ENCODE measurements at places on chromosomes 1 and 21.

- no peak for DNase-seq
Observed at GRCh38 chr1:185960422-185961321, 226.5 kb downstream of the HMCN1 start.

- DNase-seq = no peak
Observed at GRCh38 chr1:238738892-238739291, 647.5 kb upstream of the CHRM3 start.

GRCh38 chr1:172019976-172020375 is 178.7 kb downstream of the DNM3 start:
- DNase-seq = no peak

GRCh38 chr1:12096615-12097014 is 33.5 kb downstream of the TNFRSF8 start:
- DNase-seq = no peak

DNA sequence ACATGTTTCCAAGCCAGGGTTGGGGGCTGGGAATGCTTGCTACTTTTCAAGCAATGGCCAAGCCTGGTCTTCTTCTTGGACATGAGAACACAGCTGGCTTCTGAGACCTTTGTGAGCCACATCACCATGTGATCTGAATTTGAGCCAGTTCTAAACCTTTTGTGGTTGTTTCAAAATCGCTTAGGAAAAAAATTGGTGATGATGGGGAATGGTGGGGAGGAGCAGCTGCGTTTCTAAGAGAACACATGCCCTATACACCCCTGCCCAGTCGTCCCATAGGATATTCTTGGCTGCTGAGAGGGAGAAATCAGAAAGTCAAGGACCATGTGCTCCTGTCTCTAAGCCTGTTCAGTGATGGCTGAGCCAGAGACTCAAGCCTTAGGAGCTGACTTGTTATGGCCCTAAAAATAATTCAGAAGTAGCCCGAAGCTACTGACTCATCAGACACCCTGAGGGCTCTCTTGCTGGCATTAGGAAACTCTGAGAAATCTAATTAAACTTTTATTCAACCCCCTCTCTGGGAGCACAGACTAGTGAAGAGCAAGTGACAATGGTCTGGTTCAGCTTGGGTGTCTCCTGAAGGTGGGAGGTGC is 30.5 kb downstream of the CCDC185 start:
- no peak for DNase-seq

DNA sequence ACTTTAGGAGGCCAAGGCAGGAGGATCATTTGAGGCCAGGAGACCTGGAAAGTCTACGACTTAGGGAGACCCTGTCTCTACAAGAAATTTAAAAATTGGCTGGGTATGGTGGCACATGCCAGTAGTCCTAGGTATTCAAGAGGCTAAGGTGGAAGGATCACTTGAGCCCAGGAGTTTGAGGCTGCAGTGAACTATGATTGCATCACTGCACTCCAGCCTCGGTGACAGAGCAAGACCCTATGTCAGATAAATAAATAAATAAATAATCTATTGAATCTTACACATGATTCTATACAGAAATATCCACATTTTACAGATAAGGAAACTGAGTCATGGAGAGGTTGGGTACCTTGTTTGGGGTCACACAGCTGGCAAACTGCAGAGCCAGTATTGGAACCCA is 89.1 kb downstream of the MAN1C1 start:
- DNase-seq = no peak

DNA sequence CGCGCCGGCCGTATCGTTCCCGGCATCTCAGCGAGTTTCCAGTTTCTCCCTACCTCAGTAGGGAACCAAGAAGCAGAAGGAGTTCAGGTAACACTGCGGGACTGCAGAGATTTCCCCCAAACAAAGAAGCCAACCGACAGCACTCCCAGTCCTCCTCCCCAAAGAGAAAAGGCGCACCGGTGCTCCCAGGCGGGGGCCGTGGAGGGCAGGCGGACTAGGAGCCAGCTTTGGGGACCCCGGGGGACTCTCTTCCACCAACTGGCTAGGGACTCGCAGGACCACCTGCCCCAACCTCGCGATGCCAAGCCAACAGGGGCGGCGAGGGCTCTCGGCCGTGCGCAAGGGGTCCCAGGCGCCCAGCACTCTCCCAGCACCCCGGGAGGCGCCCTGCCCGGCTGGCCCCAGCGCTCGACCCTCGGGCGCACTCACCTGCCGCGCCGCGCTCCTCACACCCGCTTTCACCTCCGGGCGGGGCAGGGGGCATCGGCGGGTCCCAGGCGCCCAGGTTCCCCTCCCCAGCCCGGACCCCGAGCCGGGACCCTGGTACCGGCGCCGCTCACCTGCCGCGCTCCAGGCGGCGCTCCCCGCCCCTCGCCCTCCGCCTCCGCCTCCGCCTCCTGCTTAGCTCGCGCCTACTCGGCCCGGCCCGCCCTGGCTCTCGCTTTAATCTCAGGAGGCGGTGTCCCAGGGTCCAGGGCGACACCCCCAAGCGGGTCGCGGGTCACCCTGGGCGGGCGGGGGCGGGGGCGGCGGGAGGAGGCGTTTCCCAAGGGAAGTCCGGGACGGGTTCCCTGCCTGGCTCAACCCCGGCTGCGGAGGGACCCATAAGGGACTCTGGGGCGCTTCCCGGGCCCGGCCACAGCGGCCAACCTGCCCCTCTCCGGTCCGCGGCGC is at the start of gene TMPRSS2:
TMPRSS2 (minus strand) TSS at position 638 of the 894 bp plus-strand sequence. CDS start 10,025 bp downstream, outside the sequence.
- no peak for DNase-seq

GRCh38 chr1:181033799-181034451 is at the start of gene MR1:
TSS of gene MR1 (plus strand) at chr1:181033983. CDS start at chr1:181034008, 25 bp downstream.
- no peak for DNase-seq

DNA sequence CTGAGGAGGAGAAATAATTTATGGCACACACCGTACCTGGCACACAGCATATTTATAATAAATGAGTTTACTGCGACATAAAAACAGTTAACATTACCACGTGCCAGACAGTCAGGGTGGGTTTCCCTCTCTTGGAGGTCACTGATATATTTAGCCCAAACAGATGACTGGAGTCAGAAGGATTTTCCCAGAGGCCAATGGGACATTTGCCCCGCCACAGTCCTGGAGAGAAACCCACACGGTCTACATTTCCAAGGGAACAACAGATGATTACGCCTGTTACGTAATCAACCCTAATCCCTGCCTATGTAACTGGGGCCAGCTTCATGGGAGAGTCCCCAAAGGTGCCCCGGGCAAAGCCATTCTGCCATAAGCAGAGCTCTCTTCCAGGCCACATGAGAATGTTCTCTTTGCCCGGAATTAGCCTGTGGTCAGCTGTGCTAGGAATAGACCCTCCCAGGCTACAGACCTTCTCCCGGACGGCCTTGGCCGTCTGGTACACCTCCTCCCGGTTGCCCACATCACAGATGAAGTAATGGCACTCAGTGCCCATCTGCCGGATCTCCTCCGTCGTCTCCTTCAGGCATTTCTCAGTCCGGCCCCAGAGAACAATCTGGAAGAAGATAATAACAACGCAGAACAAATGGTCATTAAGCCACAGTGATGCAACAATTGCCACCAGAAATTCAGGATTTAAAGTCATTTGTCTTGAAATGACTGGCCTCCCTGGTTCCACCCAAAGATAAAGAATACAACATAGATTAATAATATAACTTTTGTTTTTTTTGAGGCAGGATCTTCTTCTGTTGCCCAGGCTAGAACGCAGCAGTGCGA is 37.7 kb downstream of the DHRS3 start:
- no peak for DNase-seq

DNA sequence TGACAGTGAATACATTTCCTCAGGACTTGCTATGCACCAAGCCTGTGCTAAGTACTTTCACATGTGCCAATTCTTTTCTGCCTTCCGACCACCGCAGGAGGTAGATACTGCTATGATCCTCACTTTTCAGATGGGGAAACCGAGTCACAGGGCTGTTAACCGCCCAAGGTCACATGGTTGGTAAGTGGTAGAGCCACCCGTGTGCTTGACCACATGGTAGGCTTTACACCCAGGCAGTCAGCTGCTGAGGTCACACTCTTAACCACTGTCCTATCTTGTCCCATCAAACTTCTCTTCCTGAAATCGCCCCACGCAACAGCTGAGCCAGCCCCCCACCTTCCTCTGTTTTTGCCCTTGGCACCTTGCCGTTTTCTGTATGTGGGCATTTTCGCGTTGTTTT is 31.0 kb upstream of the SDHB start:
- no peak for DNase-seq

DNA sequence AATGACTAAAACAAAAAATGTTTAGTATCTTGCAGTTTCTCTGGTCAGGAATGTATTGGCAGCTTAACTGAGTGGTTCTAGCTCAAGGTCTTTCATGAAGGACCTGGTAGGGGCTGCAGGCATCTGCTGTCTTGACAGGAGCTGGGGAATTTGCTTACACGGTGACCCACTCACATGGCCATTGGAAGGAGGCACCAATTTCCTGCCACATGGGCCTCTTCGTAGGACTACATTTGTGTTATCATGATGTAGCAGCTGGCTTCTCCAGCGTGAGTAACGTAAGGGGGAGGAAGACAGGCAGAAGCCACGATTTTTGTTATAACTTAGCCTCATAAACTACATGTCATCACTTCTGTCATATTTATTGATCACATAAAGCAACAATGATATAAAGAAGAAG is 376.3 kb downstream of the AMY1C start:
- no peak for DNase-seq

- DNase-seq = no peak
Observed at GRCh38 chr21:29748391-29749167, 191.2 kb downstream of the GRIK1 start.

DNA sequence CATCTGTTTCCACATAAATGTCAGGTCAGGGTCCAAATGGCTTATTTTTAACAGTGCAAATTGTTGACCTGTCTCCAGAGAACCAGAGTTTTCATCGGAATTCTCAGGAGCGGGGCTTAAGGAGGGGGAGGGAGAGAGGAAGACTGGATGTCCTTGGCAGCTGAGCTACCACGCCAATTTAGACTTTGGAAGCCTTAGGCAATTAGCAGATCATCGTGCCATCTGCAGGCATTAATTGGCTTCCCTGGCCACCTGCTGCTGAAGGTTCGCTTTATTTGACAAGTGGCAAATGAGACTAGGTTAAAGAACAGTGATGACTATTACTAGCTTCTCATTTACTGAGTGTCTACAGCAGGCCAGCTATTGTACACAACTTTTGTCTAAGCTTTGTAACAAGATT is 43.7 kb downstream of the HLX start:
- no peak for DNase-seq

GRCh38 chr1:38529391-38529790 is 330.2 kb downstream of the RRAGC start:
- DNase-seq = no peak

DNA sequence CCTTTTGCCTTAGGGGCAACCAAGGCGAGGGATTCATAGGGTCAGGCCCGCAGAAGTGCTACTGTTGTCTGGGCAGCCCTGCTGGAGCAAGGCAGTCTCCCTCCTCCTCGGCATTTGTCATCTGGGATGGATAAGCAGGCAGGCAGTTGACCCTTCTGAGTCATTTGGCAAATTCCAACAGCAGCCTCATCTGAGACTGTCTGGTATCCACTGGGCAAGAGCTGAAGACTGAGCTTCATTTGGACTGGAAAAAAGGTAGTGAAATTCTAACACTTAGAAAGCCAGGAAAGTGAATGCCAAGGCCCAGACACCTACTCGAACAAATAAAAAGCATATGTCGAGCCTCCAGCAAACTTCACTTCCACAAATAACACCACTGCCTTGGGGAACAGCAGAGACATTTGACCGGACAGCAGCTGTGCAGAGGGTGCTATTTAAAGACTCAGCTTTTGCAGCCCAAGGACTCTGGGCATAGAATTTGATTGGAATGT is 4.0 kb upstream of the ZBTB40 start:
- DNase-seq = no peak

DNA sequence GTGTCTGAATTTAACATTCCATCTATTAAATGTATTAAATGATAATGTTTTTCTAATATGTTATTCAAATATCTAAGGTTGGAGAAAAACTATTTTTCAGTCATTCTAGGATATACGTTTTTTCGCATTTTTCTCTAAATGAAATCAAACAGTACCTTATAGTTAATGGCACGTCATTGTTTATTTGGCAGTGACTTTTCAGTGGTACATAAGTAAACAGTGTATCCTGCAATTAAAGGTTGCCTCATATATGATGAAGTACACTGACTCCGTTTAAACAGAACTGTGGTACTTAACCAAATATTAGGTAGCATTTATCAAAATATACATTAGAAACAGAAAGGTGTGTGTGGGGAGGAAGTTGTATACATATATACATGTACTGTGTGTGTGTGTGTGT is 79.2 kb downstream of the EPS15 start:
- no peak for DNase-seq

DNA sequence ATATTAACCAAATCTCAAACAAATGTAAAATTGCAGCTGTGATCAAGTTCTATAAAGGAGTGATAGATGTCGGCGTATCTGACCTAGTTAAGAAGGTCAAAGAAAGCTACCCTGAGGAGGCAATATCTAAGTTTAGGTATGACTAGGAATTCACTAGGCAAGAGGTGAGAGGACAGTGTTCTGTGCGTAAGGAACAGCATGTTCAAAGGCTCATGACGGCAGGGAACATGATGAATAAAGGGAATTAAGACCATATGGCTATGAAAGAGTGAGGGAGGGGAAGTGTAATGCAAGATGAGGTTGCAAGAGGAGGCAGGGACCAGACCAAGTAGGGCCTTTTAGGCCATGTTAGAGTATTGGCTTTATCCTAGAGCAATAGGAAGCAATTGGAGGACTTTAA is 8.6 kb downstream of the LIX1L start:
- no peak for DNase-seq

GRCh38 chr1:29970747-29971325 is 734.5 kb downstream of the PTPRU start:
- DNase-seq = no peak

DNA sequence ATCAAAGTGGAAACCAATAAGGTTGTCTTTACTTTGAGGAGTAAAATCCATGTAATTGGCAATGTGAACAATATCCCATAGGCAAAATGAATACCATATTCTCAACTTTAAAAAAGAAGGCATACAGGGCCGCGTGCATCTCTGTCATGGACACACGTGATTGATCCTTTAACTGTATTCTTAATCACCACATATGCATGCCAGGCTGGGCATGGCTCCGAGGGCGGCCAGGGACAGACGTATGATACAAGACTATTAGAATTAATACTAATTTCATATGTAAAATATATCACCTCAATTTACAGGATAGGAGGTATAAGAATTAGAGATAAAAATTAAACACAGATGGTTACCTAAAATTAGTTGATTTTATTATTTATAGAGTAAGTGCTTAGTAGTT is 11.2 kb downstream of the RGS21 start:
- no peak for DNase-seq

DNA sequence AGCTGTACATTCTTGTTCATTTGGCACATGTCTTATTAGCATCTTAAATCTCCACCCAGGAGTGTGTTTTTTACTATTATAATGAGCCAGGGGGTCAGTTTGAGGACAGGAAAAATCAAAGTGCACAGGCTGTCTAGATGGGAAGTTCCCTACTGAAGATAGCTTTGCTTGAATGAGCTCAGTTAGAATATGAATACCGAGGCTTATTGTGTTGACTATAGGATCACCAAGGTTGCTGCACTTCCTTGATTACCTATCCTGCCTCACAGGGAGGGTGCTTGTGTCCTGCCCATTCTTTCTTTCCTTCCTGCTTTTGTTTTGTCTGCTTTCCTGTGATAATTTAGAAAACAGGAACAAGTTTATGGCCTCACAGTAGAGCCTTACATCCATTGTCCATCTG is 16.3 kb downstream of the PHGDH start:
- DNase-seq = no peak
